Muscle of back (tissue), 13 donors: ENCODE measurements at places on chromosomes 3 and 15.
A peak's percentile ranks its signal among the peaks of the same experiment; 100 is the strongest.

GRCh38 chr15:101159096-101159935 is 92.5 kb downstream of the CHSY1 start:
- DNase-seq = no peak

DNA sequence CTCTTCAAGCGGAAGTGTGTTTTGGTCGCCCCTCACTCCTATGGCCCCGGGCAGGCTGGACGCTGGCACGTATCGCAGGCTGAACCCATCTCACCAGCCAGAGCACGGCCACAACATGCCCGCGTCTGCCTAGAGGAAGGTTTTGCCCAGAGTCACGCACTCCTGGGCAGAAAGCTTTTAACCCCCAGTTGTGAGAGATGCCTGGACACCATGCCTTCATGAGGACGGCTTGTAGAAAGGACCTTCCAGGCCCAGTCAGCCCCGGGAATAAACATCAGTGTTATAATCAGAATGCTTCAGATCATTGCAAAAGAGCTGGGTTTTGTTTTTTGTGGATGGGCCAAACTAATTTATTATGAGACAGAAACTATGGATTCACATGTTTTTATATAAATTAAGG is 16.5 kb downstream of the CYFIP1 start:
- DNase-seq = no peak

DNA sequence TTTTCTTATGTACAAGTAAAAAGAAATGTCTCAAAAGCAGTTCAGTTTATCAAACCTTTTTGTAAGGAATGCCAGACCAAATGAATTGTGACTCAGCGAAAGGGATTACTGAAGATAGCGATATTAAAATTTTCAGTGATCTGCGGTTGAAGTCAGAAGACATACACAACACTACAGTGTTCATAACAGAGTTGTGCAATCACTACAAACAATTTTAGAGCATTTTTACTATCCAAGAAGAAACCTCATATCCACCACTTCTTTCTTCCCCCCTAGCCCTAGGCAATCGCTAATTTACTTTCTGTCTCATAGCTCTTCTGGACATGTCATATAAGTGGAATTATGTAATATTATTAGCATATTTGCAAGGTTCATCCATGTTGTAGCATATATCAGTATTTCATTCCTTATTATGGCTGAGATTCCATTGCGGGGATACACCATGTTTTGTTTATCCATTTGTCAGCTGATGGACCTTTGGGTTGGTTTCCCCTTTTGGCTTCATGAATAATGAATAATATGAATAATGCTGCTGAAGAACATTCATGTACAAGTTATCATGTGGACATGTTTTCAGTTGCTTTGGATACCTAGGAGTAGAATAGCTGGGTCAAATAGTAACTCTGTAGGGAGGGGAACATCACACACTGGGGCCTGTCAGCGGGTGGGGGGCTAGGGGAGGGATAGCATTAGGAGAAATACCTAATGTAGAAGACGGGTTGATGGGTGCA is 23.6 kb upstream of the ALPK3 start:
- DNase-seq = no peak

DNA sequence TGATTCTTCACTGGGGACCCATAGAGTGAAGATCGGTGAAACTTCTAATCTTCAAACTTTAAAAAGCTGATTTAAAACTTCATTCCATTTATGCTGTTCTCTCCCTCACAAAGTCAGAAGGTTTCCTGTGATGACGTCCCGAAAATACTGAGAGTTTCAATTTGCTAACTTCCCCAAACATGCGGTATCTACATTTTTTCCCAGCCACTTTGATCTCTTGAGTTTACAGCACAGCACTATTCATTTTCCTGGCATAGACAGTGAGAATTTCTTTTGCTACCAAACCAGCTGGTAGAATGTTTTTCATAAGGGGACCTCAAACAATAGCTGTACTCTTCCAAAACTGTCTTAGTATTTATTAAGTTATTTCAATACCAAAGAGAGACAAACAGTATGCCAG is 156.8 kb downstream of the LSAMP start:
- no peak for DNase-seq

DNA sequence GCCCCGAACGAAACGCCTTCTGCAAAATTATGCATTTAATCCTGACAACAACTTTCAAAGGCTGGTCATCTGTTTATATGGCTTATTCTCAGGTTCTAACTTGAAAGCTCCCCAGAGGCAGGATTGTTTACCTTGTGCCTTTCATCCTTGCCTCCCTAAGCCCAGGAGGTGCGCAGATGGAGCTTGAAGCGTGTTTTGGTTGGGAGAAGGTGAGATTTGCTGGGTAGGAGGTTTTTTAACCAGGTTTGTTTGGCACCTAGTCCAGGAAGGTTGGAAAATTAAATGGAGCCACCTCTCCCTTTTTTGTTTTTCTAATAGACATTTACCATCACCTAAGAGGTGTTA is 675 bp downstream of the TSEN2 start:
- DNase-seq = no peak

- DNase-seq = no peak
These were observed 212.6 kb upstream of the SEMA6D start for GRCh38 chr15:47504624-47505256.

DNA sequence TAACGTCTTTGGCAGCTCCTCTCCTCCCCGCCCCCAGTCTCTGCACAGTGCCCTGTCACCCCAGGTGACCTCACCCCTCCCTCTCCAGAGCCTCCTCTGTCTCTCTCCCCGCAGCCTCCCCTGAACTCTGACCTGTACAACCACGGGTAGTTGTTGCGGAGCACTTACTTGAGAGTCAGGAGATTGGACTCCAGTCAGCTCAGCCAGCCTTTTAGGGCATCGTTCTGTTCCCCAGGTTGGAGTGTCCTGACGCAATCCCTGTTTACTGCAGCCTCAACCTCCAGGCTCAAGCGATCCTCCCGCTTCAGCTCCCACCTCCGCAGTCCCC is 177.7 kb downstream of the UACA start:
- DNase-seq = no peak

DNA sequence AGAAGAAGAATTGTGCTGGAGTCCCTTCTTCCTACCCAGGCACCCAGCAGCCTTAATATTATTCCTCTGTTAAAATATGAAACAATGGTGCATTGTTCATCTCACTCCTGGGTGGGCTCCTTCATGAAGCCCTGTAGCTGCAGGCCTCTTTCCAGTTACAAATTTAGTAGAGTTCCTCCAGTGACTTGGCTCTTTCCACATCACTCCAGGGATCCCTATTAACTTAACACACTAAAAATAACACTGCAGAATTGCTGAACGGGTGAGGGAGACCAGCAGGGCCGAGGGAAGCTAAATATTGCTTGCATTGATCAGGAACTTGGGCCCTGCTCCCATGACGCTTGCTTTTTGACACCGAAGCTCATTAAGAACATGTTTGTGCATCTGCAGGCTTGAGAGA is 142.3 kb downstream of the PDCD6IP start:
- peak; percentile 6 for DNase-seq

- no peak for DNase-seq
These were observed 755.3 kb downstream of the ROBO1 start for GRCh38 chr3:79012530-79012913.

GRCh38 chr15:61084944-61085367 is 144.1 kb downstream of the RORA start:
- DNase-seq = no peak

GRCh38 chr15:69540622-69541021 is 88.0 kb downstream of the RPLP1 start:
- peak; percentile 84 for DNase-seq

DNA sequence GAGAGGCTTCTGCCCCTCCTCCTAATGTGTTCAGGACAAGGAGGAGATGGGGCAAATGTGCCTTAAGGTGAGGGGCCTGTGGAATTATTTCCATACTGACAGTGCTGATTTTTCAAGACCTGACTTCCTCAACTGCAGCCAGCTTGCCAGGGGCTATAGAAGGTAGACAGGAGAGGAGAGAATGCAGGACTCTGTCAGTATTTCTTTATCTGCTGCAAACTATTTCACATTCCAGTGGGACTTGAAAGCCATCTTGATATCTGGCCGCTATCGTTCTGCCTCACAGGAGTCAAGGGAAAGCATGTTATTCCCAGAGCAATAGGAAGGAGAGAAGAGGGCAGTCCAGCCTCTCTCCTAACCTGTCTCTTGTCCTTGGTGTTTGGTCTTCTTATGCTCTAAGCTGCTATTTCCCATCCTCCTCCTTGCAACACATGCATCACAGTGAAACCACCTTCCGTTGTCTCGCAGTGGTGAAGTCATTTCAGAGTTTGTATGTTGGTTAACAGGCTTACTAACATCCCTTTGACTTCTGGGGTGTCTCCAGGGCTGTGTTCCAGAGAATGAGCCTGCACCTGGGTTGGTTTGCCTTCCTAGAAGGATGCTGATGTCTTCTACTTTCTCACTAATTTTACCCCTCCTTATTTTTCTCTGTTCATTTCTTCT is 95.1 kb upstream of the MRPS22 start:
- DNase-seq = no peak

DNA sequence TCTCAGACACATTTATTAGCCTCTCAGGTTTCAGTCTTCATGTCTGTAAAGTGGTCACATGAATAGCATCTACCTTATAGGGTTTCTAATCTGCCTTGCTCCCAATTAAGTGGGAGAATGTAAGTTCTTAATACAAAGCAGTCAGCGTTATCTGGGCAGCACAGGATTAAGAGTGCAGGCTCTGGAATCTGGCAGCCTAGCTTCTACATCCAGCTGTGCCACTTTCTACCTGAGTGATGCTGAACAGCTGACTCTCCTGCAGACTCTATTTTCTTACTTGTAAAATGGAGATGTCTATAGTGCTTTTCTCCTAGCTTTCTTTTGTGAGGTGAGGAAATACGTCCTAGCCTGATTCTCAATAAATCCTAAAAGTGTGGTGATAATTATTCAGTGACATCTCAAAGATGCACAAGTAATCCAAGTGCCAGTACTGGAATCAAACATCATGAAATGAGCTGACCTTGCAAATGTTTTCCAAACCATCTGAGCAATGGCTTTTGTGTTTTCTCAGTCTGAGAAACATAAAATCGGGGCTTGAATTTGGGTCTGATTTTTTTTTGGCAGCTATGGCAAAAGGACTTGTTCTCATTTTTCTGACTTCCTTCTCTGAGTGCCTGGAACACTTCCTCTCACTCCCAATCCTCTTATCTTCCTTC is 232.2 kb upstream of the FEZF2 start:
- no peak for DNase-seq
